BJ (cell line): ENCODE measurements at places on chromosomes 5 and 9.

GRCh38 chr9:95425910-95426551 is 90.7 kb downstream of the PTCH1 start:
- DNase-seq: no peak

DNA sequence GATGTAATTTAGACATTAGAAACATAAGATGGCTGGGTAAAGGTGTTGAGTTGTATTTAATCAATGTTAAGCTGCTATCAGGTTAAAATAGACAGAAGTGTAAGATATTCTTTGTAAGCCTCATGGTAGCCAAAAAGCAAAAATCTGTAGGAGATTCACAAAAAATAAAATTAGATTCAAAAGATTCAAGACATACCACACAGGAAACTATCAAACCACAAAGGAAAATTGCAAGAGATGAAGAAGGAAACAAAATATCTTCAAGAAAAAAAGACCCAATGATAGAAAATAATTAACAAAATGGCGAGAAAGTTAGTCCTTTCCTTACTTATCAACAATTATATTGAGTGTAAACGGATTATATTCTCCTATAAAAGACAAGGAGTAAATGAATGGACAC is 15.3 kb downstream of the XRCC4 start:
- DNase-seq: no peak

DNA sequence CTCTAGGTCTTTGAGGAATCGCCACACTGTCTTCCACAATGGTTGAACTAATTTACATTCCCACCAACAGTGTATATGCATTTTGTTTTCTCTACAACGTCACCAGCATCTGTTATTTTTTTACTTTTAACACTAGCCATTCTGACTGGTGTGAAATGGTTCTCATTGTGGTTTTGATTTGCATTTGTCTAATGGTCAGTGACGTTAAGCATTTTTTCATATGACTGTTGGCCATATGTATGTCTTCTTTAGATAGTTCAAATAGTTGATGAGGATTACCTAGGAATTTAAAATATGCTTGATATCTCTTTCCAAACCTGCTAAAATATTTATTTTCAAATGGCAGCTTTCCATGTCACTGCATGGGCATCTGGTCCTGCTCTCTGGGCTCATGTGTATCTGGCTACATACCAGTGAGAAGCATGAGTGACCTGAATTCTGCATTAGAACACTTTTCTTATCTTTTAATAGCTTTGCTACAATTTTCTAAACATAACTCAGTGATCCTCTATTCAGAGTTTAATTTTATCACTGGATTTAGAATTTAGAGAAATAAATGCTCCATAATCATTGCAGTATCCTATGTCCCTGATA is 95.8 kb upstream of the ADAMTS16 start:
- DNase-seq: no peak

- no peak for DNase-seq
Observed at GRCh38 chr9:113536483-113537228, 73.1 kb downstream of the RGS3 start.

- no peak for DNase-seq
Observed at GRCh38 chr9:121816845-121817450, 165.5 kb downstream of the DAB2IP start.

DNA sequence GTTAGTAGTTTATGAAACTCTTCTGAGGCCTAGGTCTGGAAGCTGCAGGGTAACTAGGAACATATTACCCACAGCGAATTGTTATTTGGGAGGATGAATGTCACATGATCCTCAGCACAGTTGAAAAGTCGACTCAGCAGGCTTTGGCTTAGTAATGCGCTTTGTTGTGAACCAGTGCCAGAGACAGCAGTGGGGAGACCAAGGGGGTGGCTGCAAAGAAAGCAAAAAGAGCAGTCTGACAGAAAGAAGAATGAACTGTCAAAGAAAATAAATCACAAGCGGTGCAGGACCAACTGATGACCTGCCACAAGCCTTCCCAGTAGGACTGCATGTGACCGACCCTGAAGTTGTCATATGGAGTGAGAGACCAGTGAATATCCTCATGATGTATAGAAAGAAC is 170.0 kb downstream of the CCDC171 start:
- DNase-seq: no peak

- no peak for DNase-seq
Observed at GRCh38 chr9:127119320-127119709, 3.1 kb downstream of the ANGPTL2 start.

GRCh38 chr9:134375011-134375390 is 48.7 kb downstream of the RXRA start:
- DNase-seq: no peak

DNA sequence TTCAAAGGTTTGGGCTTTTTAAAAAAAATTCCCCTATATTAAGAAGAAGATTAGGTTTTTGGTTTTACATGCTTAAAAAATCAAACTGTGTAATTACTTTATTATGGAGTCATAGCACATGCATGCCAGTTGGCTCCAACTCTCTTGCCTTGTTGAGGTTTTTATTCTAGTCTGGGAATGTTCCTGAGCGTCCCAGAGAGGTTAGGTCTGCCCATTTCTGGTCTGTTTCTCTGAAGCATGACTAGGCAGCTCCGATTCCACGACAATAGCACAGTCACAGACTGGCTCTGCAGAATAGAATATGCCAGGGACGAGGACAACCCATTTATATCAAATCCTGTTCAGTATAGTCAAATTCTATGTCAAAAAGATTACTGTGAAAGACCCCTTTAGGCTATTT is 217.0 kb downstream of the PCSK5 start:
- peak; percentile 8 for DNase-seq

DNA sequence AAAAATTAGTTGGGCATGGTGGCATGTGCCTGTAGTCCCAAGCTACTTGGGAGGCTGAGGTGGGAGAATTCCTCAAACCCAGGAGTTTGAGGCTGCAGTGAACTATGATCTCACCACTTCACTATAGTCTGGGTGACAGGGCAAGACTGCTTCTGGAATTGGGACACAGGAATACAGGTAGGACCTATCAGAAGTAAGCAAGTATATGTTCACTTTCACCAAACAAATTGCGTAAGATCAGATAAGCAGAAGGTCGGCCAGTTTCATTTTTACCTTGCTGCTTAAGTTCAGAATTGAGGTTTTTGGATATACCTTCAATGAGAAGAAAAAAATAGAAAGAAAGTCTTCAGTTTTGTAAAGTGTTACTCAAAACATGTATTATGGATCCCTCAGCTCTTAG is 171.7 kb downstream of the MAT2B start:
- DNase-seq: no peak

- DNase-seq: no peak
Observed at GRCh38 chr9:32832346-32832745, 49.0 kb downstream of the TMEM215 start.

DNA sequence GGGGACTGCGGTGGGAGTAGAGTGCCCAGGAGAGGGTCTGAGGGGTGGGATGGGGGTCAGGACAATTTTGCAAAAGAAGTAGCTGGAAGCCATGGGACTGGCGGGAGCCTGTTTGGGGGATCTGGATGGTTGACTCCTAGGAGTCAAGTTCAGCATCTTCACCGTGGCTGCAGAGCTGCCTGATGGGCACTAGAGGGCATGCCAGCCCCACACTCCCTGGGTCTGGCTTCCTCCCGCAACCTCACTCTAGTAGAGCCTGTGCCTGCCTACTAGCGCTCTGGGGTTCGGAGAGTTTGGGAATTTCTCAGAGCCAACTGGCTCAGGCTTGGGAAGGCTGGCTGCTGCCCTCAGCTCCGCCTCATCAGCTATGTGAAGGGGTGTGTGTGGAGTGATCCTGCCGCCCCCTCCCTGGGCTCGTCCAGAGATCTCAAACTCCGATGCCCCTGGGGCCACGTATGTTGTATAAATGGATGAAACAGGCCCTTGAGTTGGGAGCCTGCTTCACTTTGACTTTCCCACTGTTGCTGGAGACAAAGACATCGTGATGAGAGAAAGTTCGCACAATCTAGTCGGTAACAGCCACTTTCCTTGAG is 10.8 kb downstream of the TSPAN17 start:
- no peak for DNase-seq

- no peak for DNase-seq
Observed at GRCh38 chr9:69468380-69468779, 143.4 kb downstream of the ENTREP1 start.

DNA sequence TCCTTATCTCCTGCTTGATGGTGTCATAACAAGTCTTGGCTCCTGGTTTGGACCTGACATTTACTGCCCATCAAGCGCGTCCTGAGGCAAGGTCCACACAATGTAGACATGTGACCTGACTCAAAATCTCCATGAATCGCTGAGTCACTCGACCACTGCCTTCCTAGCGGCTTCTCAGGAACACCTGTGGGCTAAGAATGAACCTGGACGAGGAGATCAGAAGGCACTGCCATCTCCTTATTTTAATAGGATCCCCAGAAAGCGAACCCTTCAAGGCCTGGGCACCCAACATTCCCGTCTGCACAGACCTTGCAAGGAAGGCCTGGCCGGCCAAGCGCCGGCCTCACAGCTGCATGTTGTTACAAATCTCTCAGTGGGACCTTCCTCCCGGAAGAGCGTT is 60.6 kb upstream of the IRX1 start:
- DNase-seq: no peak

DNA sequence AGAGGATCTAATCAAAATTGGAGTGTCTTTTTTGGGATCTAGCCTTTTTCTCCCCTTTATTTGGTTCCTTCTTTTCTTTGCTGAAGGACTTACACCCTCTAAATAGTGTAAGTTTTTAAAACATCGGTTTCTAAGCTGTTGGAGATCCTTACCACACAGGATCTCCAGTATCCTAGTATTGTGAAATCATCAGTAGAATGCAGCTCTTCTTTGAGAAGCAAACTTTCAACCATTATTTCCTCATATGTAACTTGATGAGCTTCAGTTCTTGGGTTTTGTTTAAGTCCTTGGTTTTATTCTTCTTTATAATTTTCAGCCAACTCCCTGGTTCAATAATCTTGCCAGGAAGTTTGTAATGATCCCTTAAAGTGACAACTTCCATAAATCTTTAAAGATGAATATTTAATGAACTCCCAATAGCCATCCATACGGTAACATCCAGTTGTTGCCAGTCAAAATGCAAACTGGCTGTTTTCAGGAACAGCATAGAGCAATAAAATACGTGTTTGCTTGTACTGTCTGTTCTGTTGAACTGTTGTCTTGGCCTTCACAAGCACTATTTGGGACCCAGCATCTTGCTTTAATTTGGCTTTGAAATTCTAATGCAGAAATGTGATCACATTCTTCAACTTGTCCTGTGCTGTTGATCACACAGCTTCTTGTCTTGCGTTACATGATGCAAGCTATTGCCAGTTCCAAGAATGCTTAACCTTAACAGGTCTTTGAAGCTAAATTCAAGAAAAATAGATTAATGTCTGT is 34.8 kb upstream of the TTC23L start:
- no peak for DNase-seq

- DNase-seq: no peak
Observed at GRCh38 chr5:173655196-173655797, 38.8 kb upstream of the BOD1 start.

DNA sequence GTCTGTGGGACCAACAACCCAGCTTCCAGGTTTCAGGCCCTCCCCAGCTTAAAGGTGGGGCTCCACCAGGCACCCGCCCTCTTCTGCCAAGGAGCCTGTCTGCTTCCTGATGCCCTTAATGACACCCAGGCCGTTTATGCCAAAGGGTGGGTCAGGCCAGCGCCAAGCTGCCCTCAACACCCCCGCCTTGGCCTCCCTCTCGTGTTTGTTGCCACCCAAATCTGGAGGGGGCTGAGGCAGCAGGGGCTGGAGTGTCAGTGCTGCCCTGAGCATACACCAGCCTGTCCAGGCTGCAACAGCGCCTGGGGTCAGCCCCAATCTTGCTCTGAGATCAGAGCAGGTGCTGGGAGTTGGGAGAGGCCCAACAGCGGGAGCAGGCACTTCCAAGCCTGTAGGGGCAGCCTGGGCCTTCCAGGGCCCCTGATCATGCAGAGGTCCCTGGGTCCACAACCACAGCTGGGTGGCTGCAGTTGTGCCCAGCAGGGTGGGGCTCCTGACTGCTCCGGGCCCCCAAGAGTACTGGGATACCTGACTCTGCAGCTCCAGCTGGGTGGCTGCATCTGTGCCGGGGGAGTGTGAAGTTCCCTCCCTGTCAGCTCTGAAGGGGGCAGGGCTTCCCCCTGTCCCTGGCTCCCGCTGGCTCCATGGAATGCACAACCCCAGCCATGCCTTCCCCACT is 34.5 kb upstream of the TYRP1 start:
- DNase-seq: no peak

DNA sequence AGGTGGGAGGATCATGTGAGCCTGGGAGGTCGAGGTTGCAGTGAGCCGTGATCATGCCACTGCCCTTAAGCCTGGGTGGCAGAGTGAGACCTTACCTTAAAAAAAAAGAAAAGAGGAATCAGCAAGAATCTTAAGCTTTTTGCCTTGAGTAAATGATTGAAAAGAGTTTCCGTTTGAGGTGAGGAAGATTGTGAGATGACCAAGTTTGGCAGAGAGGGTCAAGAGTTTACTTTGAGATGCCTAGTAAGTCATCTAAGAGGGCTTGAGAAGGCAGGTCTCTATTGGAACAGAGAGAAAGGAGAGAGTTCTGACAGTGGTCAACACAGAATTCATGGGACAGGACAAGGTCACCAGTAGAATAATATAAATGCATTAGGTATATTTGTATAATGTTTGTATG is 572.1 kb downstream of the TLE4 start:
- DNase-seq: no peak

DNA sequence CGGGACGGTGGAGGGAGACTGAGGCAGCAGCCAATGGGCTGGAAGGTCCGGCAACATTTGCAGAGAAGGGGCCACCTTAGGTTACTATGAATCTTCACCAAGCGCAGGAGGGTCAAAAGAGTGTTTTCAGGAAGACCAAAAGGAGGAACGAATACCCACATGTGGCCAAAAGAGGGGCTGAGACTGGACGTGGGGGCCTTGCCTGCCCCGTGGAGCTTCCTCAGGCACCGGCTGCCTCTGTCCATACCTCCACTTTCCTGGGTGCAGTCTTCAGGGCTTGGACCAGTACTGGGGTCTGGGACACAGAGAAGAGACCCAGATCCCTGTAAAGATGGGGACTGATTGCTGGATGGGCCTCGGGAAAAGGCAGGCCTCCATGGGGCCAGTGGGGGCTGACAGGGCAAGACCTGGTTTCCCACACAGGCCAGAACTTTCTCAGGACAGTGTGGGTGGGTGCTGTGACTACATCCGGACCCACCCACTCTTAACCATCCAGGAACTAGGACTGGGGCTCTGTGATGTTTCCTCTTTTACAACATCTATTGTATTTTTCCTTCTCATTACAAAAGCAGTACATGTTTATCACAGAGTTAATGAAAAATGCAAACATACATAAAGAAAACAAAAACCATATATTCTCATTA is 294.7 kb downstream of the ZSWIM6 start:
- no peak for DNase-seq
